ENCODE measurements at places on chromosomes 11 and 22. TPM values are rescaled to one million over a fixed set of nuclear protein-coding genes. Genes with fewer than 3 reads are reported as not detected.

GRCh38 chr22:47923011-47923427, 1160.6 kb downstream of the TBC1D22A start:
- DNase-seq, result no peak

DNA sequence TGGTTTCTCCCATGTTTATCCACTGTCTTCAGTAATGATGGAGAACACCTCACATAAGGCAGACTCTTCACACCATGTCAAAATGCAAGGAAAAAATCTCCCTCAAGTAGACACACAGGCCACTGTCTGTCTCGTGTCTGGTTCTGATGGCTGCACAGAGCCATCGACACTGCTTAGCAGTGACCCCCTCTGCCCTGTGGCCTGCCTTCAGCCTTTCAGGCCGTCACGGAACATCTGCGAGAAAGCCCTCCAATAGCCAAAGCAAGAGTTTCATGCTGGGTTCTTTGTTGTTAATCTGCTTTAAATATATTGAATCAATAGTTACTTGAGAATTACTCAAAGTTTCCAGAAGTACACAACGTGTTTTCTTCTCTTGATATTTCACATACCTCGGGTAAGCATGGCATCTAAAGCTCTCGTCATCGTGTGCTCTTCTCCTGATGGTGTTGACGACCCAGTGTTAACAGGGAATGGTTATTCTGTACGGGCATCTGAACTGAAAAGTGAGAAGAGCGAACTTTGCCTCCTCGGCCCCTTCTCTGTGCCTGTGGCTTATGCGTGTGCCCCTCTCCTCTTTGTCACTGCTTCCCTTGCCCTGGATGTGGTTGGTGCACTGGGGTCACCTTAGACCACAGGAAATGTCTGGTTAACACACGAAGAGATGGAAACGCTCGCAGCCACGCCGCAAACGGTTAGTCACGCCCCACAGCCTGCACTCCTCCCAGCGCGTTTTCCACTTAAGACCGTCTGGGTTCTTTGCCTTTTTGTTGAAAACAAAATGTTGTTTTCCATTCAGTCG, 33.4 kb upstream of the CTTN start:
- peak; percentile 53 for DNase-seq

- no peak for DNase-seq
Measured at GRCh38 chr11:124760205-124760652, 1.9 kb downstream of the ESAM start.

BTG4 gene
- total RNA-seq, result 0.34 TPM

APOA1 gene
- 19.0 TPM for total RNA-seq

- DNase-seq, result no peak
Measured at GRCh38 chr11:9847636-9848035, 183.8 kb downstream of the SWAP70 start.

GRCh38 chr11:79438631-79439409, 2.0 kb downstream of the TENM4 start:
- DNase-seq, result peak; percentile 65

- DNase-seq, result no peak
Measured at GRCh38 chr11:45237711-45238315, 48.3 kb downstream of the SYT13 start.

KCNK4 gene
- not detected for total RNA-seq
